ENCODE measurements at places on chromosomes 16 and 17.

GRCh38 chr17:57706761-57707160, 38.3 kb downstream of the CCDC182 start:
- DNase-seq = no peak

DNA sequence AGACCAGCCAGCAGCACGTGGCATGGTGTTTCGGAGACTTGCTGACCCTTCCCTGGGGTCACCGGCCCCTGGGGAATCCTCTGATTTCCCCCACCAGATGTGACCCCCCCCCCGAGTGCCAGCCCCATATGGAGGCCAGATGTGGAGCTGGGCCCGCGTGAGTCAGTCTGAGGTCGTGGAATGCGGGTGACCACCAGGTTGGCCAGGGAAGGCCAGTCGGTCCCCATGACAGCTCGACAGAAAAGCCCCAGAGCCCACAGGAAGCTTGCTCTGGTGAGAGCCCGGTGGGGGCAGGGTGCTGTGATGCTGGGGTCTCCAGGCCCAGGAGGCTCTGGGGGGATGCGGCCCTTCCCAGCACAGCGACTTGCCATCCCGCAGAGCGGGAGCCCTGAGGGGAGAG, 209.0 kb downstream of the NTN1 start:
- no peak for DNase-seq

DNA sequence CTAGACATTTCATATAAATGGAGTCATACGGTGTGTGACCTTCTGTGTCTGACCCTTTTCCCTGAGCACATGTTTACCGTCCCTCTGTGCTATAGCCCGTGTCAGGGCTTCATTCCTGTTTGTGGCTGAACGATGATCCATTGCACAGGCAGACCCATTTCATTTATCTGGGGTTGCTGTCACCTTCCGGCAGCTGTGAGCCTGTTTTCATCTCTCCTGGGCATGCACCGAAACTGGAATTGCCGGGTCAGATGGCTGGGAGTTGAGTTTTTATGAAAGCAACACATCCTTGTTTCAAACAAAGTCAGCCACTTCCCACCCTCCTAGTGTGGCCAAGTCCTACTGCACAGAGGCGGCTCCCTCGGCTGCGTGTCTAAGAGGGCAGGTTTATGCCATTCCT, 25.5 kb downstream of the BAIAP2 start:
- DNase-seq = no peak

- DNase-seq = no peak
These were observed 67.2 kb upstream of the LHX1 start for GRCh38 chr17:36869856-36870719.

- no peak for DNase-seq
These were observed 15.8 kb upstream of the PRM1 start for GRCh38 chr16:11296706-11297491.

- no peak for DNase-seq
These were observed 65.8 kb downstream of the RMI2 start for GRCh38 chr16:11411059-11411550.

All from activated T-cell treated with anti-CD3 and anti-CD28 coated beads for 24 hours (primary cell).